Epithelial cell of proximal tubule (primary cell): ENCODE measurements at places on chromosomes 7 and 10. TPM values are rescaled to one million over a fixed set of nuclear protein-coding genes. Genes with fewer than 3 reads are reported as not detected.

GRCh38 chr7:96169439-96169838 lies 152.5 kb downstream of the SLC25A13 start:
- DNase-seq, result peak; percentile 83

DNA sequence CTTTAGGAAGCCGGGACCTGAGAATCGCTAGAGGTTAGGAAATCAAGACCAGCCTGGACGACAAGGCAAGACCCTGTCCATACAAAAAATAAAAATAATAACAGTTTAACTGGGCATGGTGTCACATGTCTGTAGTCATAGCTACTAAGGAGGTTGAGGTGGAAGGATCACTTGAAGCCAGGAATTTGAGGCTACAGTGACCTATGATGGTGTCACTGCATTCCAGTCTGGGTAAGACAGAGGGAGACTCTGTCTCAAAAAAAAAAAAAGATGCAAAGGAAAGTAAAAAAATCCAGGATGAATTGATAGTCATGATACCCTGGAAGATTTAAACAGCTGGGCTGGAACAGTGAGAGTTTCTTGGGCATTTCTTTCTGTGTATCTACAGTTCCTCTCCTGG lies 463.2 kb downstream of the GALNT17 start:
- DNase-seq, result no peak

DNA sequence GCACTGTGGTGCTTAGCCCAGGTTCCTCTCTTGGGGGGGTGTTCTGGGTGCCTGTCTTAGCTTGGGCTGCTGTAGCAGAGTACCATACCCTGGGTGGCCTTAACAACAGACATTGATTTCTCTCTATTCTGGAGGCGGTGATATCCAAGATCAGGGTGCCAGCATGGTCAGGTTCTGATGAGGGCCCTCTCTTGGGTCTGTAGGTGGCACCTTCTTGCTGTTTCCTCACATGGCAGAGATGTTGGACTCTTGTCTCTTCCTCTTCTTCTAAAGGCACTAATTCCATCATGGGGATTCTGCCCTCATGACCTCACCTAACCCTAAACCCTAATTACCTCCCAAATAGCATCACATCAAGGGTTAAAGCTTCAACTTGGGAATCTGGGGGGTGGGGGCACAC lies 19.9 kb upstream of the CRHR2 start:
- no peak for DNase-seq

The ATAD1 gene
- 24.5 and 24.8 TPM in 2 replicates for total RNA-seq

- DNase-seq, result no peak
Measured at GRCh38 chr10:3406556-3406955, 234.0 kb upstream of the PITRM1 start.

The PCLO gene
- total RNA-seq, result 0.58 TPM in 2 replicates

- no peak for DNase-seq
Measured at GRCh38 chr10:65534771-65535170, 1391.1 kb upstream of the LRRTM3 start.

DNA sequence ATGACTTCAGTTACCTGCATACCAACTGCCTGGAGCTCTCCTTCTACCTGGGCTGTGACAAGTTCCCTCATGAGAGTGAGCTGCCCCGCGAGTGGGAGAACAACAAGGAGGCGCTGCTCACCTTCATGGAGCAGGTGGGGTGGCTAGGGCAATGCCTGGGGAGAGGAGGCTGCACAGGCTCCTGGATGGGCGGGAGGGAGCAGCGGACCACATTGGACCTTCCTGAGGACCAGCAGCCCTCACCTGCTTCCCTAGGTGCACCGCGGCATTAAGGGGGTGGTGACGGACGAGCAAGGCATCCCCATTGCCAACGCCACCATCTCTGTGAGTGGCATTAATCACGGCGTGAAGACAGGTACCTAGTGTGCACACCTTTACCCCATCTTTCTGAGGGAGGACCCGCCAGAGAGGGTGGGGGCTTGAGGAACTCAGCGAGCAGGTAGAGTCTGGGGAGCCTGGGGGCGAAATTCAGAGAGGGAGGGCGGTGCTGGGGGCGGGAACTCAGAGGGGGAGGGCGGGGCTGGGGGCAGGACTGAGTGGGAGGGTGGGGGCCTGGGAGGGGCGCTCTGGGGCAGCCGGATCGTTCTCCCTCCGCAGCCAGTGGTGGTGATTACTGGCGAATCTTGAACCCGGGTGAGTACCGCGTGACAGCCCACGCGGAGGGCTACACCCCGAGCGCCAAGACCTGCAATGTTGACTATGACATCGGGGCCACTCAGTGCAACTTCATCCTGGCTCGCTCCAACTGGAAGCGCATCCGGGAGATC lies 9.0 kb downstream of the AEBP1 start:
- DNase-seq, result no peak

GRCh38 chr10:110268442-110268841 lies 36.3 kb downstream of the SMNDC1 start:
- no peak for DNase-seq

GRCh38 chr10:78570633-78571235 lies 498.0 kb upstream of the ZMIZ1 start:
- no peak for DNase-seq

The SCART1 gene
- 0.14 and 1.3 TPM in 2 replicates for total RNA-seq

DNA sequence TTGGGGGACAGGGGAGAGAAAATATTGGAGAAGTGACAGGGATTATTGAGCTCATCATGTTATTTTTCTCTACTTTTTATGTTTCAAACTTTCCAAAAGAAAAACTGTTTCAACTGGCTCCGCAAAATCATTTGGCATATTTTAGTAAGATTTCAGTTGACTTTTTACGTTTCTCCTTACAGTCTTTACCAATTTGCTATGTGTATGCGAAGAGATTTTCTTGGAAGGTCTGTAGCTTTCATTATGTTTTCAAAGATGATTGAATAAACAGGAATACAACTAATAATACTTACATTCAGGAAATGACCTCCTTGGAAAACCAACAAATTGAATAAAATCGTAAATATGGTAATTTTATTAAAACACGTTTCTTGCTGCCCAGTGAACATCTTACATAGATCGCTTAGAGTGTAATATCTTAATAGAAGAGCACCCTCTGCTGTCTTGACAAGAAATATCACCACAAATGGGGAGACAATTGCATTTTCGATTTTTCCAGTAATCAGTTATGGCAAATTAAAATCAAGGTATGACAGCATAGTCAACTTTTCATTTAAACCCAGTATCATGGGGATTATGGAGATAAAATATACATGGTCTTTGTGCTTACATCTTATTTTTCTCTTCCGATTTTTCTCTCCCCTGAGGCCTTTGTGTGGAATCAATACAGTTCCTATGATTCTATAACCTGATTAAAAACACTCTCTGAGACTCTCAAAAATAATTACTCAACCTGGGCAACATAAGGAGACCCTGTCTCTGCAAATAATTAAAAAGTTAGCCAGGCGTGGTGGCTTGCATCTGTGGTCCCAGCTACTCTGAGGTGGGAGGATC lies 43.1 kb downstream of the MBL2 start:
- no peak for DNase-seq

- no peak for DNase-seq
Measured at GRCh38 chr7:53541475-53541874, 506.0 kb downstream of the POM121L12 start.

DNA sequence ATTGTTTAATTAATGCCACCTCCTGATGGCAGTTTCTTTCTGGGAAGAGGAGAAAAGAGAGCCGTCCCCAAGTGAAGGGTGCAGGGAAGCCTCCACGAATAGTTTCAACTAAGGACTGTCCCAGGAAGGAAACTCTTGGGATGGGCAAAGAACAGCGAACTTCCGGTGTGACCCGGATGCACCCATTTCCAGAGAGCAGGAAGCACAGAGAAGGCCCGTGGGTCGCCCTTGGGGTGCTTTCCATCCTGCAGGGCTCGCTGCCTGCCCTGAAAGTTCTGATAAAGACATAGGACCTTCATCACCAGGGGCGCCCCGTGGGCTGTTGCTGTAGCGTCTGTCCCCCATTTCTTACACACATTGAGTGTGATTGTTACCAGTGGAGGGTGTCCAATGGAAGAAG lies 27.0 kb downstream of the GTF2I start:
- no peak for DNase-seq

DNA sequence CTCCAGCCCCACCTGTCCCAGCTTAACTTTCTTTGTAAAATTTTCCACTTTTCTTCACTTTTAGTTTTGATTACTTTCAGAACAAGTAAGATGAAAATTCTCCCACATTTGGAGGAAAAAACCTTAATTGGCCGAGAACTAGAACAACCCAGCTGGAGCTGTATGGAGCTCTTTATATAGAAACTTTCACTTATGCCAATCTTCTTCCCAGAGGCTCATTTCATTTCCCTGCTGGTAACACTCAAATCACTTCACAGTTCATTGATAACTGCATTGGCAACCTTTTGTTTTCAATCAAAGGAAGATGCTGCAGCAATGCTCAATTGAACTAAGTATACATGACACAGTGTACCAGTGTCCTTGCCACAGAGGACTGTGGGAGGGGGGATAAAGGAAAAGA lies 176.2 kb upstream of the NOBOX start:
- DNase-seq, result no peak

GRCh38 chr10:482051-482501 lies 207.4 kb downstream of the DIP2C start:
- no peak for DNase-seq

- no peak for DNase-seq
Measured at GRCh38 chr10:110226926-110227641, 19.7 kb downstream of the MXI1 start.

GRCh38 chr7:56174875-56175760 lies 58.9 kb upstream of the NUPR2 start:
- DNase-seq, result no peak

- peak; percentile 91 for DNase-seq
Measured at GRCh38 chr7:151687523-151688235, 168.0 kb upstream of the RHEB start.

DNA sequence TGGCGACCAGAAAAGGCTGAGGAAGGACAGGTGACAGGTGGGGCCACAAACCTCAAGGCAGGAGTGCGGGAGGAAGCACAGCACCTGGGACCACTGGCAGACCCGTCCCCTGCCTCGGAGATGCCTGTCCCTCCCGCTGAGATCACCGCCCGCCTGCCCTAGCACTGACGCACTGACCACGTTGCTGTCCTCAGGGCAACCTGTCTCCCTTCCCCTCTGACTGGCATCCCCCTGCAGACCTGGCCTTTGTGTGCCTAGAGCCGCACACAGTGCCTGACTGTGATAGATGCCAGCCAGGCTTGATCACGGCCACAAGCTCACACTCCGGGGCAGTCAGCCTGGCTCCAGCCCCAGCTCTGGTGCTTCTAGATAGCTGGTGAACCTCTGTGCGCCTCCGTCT lies 58.4 kb upstream of the EN2 start:
- no peak for DNase-seq

GRCh38 chr10:25026463-25026862 lies 10.1 kb downstream of the THNSL1 start:
- DNase-seq, result no peak

DNA sequence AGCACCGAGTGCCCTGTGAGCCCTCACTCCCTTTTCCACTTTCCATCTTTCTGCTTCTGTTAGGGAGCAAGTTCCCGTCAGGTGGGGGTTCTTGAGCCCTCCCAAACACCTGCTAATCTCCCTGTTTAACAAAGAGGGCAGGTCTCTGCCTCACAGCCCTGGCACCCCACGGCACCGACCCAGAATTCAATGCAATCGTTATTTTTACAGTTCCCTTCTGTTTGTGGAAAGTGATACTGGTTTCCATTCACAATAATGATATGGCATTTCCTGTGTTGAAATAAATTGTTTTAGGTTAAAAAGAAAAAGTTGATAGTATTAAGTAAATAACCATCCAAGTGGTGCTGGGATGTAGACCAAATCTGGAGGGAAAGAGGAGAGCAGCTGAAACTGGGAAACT lies 38.8 kb upstream of the SLC29A3 start:
- no peak for DNase-seq

DNA sequence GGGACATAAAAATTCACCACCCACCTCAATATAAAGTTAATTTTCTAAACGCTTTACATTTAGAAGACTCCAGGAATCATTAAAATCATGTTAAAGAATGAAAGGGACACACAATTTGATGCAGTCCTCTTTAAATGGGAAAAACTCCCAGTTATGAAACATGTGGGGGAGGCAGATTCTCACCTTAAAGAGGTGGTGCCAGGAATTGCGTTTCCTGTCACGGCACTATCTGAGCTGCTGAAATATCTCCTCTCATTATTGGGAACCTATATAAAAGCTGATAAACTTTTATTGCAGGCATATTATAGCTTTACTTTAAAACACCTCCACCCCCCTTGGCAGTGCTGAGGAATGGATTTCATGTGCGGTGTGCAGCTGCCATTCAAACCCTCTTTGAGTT lies 94.8 kb upstream of the SORCS3 start:
- no peak for DNase-seq

DNA sequence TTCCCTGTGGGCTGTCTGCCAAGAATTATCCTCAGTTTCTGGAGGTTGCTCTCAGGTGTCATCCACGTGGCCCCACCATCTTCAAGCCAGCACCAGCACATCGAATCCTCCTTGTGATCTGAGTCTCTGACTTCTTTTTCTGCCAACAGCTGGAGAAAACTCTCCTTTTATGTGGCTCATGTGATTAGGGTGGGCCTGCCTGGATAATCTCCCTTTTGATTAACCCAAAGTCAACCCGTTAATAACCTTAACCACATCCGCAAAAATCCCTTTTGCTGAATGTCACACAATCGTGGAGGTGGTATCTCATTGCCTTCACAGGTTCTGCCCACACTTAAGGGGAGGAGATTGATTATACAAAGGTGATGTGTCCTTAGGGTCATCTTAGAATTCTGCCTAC lies 73.8 kb downstream of the LRGUK start:
- no peak for DNase-seq

GRCh38 chr7:47561715-47562446 lies 20.0 kb downstream of the TNS3 start:
- no peak for DNase-seq

DNA sequence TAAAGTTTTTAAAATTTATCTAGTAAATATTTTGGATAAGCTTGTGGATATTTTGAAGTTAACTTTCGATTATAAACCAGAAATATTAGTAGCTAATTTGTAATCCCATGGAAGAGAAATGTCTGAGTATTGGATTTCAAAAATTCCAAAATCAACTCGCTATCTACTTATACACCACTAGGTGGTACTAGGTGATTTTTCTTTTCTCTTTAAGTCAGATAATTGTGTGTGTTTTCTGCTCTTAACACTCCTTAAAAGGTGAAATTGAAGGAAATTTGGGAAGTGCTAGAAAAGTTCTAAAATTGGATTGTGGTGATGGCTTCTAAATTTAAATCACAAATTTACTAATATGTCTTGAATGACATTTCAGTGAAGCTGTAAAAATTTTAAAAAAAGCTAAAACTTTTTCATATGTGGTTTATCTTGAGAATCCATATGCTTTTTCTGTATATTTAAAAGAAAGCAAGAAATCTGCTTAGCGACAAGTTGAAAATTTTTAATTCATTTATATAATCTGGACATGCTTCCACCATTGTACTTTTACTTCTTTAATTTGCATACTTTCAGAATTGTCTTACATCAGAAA lies 90.2 kb downstream of the IPMK start:
- DNase-seq, result no peak
